SK-N-SH (cell line): ENCODE measurements at places on chromosomes 11 and 22.
A peak's percentile ranks its signal among the peaks of the same experiment; 100 is the strongest.

GRCh38 chr11:66741153-66741552, 12.1 kb upstream of the SPTBN2 start:
- DNase-seq: no peak

DNA sequence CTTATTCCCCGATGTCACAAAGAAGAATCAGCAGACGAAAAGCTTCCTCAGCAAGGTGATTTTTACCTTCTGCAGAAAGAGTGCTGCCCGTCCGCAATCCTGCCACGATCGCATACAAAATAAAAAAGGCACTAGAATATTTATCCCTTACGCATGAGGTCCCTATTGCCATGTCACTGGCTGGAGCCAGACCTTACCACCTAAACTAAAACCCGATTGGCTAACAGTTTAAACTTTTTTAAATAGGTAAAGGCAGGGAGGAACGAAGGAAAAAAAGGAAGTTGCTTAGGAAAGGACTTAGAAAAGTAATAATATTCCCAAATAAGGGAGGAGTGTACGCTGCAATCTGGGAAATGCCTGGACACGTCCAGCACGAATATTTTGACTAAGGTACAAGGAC, 21.2 kb upstream of the ALDH3B2 start:
- no peak for DNase-seq

DNA sequence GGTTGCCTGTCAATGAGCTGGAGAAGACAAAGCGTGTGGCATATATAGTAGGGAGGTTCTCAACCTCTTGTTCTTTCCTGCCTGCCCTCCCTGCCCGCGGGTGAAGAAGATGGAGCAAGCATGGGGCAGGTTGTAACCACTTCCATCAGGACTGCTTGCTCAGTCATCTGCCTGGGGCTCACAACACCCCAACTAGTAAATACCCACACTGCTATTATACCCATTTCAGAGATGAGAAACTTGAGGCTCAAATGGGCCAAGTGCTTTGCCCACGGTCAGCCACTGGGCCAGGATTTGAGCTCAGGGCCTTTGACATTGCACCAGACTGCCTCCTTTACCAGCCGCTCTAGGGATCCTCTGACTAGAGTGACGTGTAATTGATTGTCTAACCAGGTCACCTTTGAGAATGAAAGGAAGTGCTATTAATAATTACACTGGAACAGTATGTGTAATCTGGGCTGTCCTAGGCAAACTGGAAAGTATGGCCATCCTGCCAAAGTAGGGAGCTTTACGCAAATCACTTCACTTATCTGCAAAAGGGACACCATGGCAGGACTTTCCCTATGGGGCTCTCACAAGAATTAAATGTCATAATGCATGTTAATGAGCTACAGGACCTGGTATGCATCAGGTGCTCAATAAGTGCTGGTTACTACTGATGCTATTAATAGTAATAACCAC, 2.8 kb upstream of the CDC42EP1 start:
- DNase-seq: no peak

GRCh38 chr22:26589367-26589844, 526 bp downstream of the TPST2 start:
- DNase-seq: peak; percentile 60

- no peak for DNase-seq
These were observed 191.6 kb upstream of the CCDC90B start for GRCh38 chr11:83477772-83478171.

- no peak for DNase-seq
These were observed 87.0 kb downstream of the ARHGAP42 start for GRCh38 chr11:100774132-100774531.

DNA sequence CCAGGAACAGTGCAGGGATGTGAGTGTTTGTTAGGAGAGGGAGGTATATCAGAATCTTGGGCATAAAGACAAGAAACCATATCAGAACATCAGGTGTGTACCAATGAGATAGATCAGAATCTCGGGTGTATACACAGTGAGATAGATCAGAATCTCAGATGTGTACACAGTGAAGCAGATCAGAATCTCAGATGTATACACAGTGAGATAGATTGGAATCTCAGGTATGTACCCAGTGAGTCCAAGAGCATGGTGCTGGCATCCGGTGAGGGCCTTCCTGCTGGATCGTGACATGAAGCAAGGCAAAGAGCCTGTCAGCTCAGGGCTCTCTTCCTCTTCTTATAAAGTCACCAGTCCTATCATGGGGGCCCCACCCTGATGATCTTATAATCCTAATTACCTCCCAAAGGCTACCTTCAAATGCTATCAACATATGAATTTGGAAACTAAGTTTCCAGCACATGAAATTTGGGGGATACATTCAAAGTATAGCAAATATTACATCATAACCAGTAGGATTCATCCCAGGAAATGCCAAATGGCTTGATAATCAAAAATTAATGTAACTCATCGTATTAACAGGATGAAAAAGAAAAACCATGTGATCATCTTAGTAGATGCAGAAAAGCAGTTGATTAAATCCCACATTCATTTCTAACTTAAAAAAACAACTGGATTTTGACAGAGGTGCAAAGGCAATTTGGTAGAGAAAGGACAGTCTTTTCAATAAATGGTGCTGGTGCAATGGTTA, 28.6 kb downstream of the PPARA start:
- DNase-seq: no peak
